Substantia nigra (tissue), 51 donors: ENCODE measurements at places on chromosomes 3 and 15.

- no peak for DNase-seq
Observed at GRCh38 chr3:161401389-161401788, 30.1 kb upstream of the SPTSSB start.

DNA sequence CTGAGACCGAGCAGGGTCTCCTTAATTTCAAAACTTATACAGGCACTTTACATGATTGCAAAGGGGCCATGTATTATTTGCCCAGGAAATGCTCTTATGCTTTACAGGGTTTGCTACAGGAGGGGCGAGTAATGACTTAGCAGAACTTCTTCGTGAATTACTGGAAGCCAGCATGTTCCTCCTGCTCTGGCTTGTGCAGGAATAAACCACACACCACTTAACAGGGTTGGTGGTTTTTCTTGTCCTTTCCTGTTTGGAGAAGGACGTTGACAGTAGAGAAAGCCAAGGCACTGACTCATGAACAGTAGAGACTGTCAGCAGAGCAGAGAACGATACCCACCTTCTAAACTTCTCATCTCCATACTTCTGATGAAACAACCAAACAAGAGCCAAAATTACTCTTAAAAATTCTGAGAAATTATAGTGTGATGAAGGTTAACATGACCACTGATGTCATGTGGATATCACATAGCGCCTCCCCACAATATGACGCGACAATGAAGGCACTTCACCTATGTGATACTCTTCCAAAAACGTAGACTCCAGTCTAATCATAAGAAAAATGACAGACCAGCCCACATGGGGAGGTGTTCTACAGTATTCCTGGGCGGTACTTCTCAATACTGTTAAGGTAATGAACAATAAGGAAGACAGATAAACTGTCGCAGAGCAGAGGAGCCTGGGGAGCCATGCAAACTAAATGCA lies 24.7 kb upstream of the MCTP2 start:
- DNase-seq, result no peak

DNA sequence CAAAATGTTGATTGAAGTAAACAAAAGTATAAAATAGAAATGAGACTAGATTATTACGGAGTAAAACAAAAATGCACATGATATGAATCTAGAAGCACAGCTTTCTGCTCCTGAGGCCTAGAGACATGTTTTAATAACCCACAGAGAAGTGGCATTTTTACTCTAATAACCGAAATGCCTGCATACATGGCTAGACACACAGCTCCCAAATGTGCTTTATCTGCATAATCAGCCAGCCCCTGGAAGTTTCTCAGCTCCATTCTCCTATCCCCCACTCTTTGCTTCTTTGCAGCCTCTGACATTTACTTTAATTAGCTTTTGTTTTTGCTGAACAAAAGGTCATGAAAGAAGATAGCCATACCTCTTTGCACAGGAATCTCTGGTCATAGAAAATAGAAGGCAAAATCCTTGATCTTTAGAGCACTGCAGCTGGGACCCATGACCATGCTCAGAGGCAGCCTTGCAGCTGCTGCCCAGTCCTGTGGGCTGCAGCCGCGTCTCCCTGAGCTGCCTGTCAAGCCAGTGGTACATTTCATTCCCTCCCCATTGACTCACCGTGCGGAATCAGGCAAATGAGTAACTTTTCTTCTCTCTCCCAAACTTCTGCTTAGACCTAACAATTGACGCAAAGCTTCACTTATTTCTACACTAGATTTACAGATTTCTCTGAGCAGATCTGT lies at the start of gene VEPH1:
TSS of gene VEPH1 (minus strand) at position 501 of the 680 bp plus-strand sequence. CDS start 8,067 bp downstream, outside the sequence.
- no peak for DNase-seq

GRCh38 chr15:49044766-49045606 lies 1.3 kb downstream of the SECISBP2L start:
- no peak for DNase-seq

DNA sequence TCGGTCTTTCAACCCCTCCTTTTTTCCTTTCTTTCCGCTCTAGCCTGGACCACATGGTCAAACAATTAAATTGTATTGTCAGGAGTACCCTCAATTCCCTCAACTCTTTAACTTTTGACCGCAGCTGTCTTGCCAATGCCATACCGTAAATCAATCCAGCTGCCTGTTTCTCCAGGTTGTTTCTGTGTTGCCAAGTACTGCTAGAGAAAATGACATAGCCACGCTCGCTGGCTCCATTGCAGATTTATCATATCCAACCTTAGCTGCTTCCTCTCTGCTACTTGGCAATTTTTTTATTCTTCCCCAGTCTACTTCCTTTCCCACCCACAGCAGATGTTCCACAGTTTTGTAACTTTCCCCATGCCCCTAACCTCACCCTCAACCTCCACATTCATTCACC lies 60.0 kb downstream of the ZNF385D start:
- no peak for DNase-seq

GRCh38 chr3:8773941-8774542 lies 4.6 kb upstream of the OXTR start:
- no peak for DNase-seq

- no peak for DNase-seq
Observed at GRCh38 chr15:55707518-55707917, 35.4 kb downstream of the PRTG start.

DNA sequence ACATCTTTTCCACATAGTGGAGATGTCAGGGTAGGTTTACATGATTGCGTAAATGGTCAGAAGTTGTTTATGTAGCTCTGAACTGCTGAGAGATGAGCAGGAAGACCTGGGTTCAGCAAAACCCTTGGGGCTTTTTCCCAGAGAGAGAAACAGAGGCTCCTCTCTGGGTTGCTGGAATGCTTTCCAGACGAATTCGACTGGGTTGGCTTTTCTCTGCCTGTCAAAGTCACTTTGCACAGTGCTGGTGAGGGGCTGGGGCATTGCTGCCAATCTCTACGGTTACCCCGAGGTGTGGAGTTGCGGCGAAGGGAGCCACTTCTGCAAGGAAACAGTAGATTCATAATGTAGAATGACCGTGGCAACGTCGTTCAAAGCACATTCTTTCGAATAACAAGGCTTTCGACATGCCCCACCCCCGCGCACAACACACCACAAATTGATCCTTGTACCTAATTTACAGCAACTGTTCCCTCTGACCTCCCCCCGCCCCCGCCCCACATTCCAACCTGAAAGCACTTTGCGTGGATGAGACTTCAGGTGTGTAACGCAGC lies 950 bp upstream of the CNTN4 start:
- DNase-seq, result no peak

- no peak for DNase-seq
Observed at GRCh38 chr3:165549037-165549436, 288.2 kb downstream of the BCHE start.
